ENCODE measurements at places on chromosomes 12 and 14.
A peak's percentile ranks its signal among the peaks of the same experiment; 100 is the strongest.

- DNase-seq: no peak
Measured at GRCh38 chr14:43247877-43248276, 1259.2 kb downstream of the FSCB start.

- no peak for DNase-seq
Measured at GRCh38 chr12:24045816-24046257, 96.4 kb upstream of the SOX5 start.

DNA sequence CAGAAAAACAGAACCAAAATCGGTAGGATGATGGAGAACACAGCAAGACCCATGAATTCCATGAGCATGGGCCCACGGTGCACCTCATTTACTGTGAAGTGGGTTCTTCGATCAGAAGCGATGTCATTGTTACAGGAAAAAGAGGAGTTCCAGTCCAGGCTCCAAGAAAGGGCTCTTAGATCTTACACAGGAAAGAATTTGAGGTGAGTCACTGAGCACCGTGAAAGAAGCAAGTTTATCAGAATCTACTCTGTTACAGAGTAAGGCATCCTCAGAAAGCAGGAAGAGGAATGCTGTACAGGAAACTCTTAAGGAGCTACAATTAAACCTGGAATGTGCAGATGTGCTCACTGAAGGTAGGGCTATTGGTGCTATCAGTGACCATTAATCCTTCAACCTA, 11.6 kb upstream of the CHFR start:
- no peak for DNase-seq

DNA sequence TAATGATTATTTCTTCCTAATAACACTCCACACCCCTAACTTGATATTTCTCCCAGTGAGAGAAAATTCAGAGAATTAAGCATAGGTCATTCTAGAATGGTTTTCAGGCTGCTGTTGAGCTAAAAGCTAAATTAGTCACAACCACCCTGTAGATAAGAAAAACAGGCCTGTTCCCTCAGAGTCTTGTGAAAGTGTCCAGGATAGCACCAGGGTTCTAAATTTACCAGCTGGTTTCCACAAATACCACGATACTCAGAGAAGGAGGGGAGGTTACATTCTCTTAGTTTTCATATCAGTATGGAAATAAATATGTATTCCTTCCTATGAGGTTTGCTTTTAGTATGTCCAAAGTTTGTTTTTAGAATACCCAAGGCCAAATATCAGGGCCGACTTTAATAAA, 66.0 kb upstream of the YARS2 start:
- DNase-seq: no peak

GRCh38 chr14:89503431-89503996, 86.5 kb upstream of the FOXN3 start:
- DNase-seq: no peak

GRCh38 chr14:31934767-31935266, 142.3 kb upstream of the ARHGAP5 start:
- DNase-seq: no peak

- no peak for DNase-seq
Measured at GRCh38 chr14:56809270-56810146, 771 bp downstream of the OTX2 start.

DNA sequence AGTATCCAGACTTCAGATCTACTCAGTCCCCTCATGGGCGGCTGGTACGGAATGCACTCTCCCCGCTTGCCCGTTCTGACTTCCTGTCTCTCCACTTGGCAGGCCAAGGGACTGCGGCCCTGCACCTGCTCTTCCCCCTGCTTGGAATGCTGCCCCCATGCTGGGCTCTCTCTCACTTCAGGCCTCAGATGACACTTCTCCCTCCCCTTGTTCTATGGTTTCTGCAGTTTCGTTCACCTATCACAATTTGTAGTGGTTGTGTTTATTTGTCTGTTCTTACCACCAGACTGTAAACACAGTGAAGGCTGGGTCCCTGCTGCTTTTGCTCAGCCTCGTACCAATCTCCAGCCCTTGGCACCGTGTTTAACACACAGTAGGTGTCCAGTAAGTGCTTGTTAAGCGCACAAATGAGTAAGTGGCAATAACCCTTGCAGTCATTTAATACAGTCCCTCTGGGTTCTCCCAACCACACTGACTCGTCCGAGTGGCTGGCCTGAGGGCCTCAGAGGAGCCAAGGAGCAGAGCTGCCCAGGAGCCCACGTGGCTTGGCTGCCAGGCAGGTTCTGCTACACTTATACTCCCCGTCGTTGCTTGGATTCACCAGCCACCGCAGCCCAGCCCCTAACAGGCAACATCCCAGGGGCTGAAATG, 11.8 kb downstream of the SLC6A12 start:
- DNase-seq: no peak

DNA sequence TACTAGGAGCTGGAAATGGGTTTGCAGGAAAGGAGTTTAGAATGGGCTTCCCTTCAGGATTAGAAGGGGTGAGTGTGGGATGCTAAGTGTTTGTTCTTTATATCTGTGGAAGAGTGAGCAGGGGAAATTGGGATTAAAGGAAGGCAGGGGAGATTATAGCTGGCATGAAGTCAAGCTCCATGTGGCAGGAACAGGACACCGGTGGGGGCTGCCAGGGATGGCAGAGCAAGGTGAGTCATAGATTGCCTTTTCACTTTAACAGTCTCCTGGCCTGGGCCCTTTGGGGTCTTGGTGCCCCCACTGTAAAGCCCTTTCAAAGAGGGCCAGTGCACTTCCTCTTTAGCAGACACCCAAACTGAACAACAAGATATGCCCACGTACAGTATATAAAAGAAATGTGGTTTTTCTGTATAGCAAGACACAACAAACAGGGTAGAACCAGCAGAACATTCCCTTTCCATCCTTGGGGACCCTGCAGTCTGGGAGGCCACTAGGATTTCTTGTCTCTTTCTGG, 23.1 kb upstream of the FBXO21 start:
- DNase-seq: no peak

DNA sequence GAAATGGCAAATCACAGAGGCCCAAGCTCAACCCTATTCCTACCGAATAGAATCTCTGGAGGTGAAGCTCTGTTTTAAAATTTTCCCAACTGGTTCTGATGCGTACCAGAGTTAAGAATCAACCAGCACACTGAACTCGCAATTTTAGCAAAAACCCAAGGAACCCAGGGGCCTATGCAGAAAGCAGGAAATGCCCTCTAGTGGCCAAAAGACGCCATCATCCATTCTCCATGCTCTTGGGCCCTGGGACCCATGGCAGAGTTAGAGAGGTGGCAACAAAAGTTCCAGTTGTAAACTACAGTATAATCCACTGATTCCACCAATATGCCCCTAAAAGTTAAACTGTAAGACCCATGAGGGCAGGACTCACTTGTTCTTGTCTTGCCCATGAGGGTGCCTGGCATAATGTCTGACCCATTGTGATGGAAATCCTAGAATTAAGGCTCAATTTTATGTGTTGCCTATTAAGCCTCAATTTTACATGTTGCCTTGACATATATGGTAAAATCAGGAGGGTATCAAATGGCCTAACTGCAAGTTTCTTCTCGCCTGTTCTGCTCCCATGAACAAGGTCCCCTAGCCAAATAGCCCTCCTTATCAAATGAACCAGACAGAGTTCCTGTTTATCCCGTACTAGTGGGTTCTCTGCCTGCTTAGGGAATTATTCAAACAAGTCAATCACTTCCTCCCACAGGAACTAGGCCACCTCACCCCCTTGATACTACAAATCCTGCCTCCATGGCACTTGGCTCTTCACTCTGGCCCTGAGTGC, 137.5 kb upstream of the CPM start:
- DNase-seq: peak; percentile 34

GRCh38 chr12:11771356-11771755, 121.9 kb downstream of the ETV6 start:
- no peak for DNase-seq
